PC-3 (cell line): ENCODE measurements at places on chromosomes 4 and X. TPM values are rescaled to one million over a fixed set of nuclear protein-coding genes. Genes with fewer than 3 reads are reported as not detected.

CXCL5 gene
- total RNA-seq = 0.55 and 1.0 TPM in 2 replicates

SHROOM2 gene
- 6.5 and 8.6 TPM in 2 replicates for total RNA-seq

RAB33A gene
- not detected in 2 replicates for total RNA-seq

LAMP2 gene
- 51.5 and 53.8 TPM in 2 replicates for total RNA-seq

DNA sequence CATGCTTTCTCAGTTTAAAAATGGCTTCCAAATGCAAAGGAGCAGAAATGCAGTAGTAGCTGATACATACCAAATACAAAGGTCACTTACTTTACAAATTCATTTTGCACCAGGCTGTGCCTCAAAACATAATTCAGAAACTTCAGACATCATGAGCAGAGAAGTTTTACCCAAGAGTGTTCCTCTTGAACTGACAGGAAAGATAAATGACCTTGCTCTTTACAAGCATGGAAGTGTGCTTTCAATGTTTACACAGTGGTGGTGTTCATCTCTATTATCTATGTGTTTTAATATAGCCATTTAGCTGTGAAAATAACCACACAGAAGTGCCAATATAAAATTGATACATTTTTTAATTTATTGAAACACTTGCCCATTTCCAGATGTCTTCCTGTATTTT is 383.4 kb downstream of the ANKRD50 start:
- no peak for DNase-seq

GRCh38 chrX:153595859-153596857 is 2.8 kb downstream of the CCNQ start:
- no peak for DNase-seq

GRCh38 chr4:58776627-58777026 is 1666.4 kb upstream of the IGFBP7 start:
- DNase-seq = peak; percentile 92

- DNase-seq = no peak
Observed at GRCh38 chr4:17336524-17336961, 175.3 kb downstream of the QDPR start.
